ENCODE measurements at places on chromosomes 5 and 9.

DNA sequence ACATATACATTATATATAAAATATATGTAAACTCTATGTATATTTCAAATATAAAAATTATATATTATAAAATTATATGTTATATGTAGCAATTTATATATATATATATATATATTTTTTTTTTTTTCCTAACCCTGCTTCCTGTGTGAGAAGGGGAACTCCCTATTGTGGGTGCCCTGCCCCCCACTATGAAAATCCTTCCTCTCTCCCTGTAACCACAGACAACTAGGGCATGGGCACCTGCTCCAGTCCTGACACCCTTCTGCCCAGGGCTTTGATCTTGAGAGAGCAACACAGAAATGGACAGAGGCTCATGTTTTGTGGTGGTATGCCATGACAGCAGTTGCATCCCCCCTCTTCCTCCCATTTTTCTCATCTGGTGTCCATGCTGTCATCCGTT is 148.7 kb upstream of the IL12B start:
- no peak for DNase-seq

GRCh38 chr5:85441156-85441555 is 1056.5 kb upstream of the EDIL3 start:
- no peak for DNase-seq

DNA sequence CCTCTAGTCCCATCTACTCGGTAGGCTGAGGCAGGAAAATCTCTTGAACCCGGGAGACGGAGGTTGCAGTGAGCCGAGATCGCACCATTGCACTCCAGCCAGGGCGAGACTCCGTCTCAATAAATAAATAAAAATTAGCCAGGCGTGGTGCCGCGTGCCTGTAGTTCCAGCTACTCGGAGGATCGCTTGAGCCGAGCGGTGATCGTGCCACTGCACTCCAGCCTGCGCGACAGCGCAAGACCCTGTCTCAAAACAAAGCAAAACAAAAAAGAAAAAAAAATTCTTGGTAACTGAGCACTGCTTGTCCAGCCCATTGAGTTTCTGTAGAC is 710 bp upstream of the WDR55 start:
- DNase-seq: no peak

GRCh38 chr9:127386249-127386648 is 10.7 kb upstream of the SLC2A8 start:
- no peak for DNase-seq

GRCh38 chr5:1037123-1037670 is 28.6 kb downstream of the NKD2 start:
- no peak for DNase-seq

DNA sequence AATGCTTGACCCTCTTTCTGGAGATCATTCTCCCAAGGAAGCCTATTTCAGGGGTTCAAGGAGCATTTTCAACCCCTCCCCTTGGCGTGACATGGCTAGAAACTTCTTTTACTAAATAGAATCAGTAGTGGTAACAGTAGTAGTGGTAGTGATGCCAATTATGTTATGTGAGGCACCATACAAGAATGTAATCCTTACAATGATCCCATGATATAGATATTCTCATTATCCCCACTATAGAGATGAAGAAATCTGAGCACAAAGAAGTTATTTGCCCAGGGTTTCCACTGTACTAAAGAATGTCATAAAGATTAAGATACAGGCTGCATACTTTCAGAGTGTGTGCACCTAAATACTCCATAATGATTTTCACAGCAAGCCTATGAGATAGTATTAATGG is 155.4 kb upstream of the CLINT1 start:
- no peak for DNase-seq

GRCh38 chr5:178281331-178281730 is 48.7 kb upstream of the PHYKPL start:
- no peak for DNase-seq

DNA sequence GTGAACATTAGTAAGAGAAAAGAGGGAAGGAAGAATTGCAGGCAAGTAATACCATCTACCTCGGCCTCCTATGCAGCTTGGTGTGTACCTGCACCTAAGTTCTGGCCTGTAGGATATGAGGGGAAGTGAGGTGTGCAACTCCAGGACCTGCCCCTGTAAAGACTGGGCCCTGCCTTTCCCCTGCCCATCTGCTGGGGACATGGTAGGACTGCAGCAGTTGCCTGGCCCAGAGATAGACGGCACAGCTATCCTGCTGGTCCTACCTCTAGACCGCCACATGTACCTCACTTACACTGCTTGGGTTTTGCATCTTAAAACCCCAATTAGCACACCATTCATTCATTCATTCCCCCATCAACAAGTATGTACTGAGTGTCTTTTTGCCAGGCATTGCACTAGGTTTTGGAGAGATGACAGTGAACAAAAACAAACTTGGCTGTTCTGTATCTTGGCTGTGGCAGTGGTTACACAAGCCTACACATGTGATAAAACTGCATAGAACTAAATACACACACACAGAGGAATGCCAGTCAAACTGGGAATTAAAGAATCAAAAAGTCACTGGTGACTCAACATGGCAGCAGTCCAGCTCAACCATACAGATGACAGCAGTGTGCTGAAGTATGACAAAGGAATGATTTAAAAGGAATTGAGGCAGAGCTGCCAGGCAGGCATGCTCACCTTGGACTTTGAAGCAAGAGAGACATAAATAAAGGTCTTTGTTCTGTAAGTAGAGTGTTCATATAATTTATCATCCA is 23.3 kb upstream of the MGAT1 start:
- DNase-seq: no peak

GRCh38 chr5:10757043-10757442 is 4.0 kb downstream of the DAP start:
- DNase-seq: no peak

DNA sequence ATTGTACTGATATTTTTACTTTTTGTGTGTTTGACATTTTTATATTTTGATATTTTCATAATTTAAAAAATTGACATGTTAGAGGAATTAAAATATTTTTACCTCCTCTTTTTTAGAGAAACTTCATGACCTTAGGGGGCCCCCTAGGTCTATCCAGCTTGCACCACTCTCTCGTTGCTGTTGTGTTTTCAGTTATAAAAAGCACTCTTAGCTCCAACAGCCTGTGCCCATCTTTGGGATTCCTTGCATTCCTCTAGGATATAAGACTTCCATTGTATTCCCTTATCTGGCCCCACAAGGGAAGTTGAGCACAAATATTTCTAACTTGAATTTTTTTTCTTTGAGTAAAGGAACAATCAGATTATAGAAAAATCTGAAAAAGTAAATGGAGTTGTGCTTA is 245.3 kb downstream of the SH3GL2 start:
- DNase-seq: no peak

DNA sequence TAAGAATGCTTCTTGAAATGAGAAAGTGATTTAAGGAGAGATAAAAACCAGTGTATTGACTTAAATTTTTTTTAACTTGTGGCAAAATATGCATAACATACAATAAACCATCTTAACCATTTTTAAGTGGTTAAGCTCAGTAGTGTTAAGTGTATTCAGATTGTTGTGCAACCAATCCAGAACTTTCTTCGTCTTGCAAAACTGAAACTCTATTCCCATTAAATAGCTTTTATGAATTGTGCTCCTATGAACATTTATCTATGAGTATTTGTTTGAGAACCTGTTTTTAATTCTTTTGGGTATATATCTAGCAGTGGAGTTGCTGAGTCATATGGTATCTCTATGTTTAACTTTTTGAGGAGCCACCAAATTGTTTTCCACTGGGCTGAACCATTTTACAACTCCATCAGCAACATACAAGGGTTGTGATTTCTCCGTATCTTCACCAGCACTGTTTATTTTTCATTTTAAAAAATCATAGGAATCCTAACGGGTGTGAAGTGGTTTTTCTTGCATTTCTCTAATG is 76.6 kb upstream of the ACTBL2 start:
- DNase-seq: no peak

- DNase-seq: no peak
Observed at GRCh38 chr9:132946631-132947295, 2.3 kb upstream of the TSC1 start.

DNA sequence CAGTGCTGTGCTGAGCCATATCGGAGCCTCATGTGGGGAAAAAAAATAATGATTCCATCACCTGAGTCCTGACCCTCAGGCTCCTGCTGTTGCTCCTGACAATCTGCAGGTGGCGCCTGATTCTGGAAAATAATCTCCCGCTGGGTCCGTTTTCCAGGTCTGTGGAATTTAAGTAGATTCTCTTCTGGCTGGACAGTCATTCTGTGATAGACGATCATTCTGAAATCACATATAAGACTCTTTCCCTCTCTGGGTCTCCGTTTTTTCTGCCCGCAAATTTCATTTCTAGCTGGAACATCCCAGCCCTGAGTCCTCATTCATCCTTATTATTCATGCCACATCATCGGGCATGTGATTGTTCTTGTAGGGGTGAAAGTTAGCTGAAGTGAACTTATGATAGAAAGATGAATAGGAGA is 22.1 kb upstream of the STXBP1 start:
- no peak for DNase-seq

DNA sequence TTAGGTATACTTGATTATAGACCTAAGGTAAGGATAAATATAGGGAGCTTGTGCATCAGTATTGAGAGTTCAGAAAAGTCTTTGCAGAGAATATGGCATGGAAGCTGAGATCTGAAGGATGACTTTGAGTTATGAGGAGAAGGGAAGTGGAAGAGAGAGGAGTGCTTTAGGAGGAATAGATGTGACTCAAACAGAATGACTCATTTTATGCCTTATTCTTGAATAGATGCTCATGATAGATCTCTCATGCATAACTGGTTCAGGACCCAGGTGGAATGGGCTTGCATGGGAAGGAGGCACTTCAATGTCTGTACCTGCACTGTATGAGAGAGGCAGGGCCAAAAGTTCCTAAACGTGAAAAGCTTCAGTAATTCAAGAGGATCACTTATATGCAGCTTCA is 103.3 kb downstream of the CWC27 start:
- DNase-seq: no peak

GRCh38 chr5:167530548-167530947 is 760.9 kb upstream of the WWC1 start:
- no peak for DNase-seq

GRCh38 chr5:40770764-40771163 is 15.0 kb upstream of the TTC33 start:
- no peak for DNase-seq

GRCh38 chr5:176474476-176474875 is 26.3 kb downstream of the FAF2 start:
- DNase-seq: no peak

DNA sequence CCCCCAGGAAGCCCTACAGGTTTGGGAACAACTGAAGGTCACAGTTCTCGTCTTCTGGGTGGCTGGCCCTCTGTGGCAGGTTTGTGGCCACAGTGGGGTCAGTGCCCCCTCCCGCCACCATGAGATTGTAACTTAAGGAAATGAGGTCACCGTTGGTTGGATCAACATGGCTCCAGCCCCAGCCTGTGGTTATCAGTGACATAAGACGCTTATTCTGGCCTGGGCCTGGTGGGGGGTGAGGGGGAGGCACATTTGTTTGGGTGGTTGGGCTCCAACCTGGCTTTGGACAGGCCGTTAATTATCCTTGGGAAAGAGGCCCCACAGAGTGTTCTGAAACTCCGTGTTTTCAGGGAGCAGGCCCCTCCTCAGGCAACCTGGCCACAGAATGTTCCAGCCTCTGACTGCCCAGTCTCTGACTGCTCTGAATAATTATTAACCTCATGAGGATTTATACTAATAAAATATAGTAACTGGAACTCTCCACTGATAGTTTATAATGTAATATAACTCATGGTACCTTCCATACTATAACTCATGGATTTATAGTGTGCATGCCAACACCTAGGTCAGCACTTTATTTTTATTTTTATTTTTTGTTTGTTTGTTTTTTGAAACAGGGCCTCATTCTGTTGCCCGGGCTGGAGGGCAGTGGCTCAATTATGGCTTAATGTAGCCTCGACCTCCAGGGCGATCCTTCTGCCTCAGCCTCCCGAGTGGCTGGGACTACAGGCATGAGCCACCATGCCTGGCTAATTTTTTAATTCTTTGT is 58.0 kb upstream of the RPL26L1 start:
- DNase-seq: no peak

DNA sequence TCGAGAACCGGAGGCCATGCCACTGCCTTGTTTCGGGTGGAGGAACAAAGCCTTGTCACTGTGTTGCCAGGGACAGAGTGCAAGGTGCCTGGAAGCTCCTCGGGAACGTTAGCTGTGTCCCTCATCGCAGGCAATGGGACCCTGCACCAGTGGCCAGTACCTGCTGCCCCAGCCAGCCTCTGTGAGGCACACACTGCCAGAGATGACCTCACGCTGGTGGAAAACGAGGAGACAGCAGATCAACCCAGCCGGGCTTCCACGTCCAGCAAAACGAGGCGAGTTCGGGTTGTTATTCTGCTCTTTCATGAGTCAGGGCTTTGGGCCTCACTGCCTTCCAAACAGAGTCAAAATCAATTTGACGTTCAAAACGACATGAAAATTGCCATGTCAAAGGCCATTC is 104.1 kb downstream of the ADAMTS2 start:
- DNase-seq: no peak

DNA sequence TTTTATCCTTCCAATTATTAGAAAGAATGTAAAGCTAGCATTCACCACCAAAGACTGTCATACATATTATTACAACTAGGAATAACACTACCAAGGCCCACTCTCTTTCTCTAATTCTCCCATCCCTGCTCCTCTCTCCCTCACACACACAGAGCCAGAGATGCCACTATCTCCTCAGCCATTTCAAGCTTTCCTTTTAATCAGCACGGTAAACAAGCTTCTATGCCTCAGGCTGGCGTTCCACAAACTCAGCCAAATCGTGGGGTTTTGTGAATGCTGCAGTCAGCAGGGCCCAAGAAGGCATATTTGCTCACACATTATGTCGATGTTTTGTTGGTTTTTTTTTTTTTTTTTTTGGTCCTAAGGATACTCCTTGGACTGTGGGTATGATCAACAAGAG is 979.9 kb upstream of the DMAC1 start:
- no peak for DNase-seq

DNA sequence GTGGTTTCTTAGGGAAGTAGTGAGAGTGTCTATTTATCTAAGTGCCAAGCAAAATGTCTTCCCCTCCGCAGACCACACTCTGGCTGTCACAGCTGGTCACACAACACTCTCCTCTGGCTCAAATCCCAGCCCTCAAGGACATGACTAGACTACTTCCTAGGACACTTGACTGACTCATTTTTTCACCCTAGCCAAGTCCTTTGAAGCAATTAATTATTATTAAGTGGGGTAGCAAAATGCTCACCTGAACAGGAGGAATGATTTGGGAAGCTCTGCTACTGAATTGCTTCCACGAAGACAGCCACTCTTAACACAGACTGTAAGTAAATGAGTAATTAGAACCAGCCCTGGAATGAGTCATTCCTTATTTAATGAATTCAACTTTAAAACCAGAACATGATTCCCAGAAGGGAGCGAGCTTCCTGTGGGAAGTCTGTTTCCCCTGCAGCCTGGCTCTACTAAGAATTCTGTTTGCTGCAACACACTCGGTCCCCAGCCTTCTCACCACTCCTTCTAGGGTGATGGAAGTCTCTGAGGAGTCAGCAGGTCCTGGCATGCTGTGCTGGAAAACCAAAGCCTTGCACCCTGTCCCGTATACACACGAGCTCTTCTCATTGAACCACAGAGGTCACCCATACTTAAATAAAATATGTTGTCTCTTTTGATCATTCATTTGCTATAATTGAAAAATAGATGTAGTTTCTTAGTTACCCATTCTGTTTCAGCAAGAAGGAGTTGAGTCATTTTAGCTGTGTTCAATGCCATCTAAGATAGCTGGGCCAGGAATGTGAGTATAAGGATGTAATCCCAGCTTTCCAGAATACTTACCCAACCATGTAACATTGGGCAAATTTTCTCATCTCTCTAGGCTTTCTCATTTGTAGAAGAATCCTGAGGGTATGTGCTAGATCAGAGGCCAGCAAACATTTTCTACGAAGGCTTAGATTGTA is 218.6 kb upstream of the RASEF start:
- DNase-seq: no peak

GRCh38 chr9:6757132-6757455 is 679 bp upstream of the KDM4C start:
- peak; percentile 38 for DNase-seq
